Activated CD4-positive, alpha-beta T cell treated with anti-CD3 and anti-CD28 coated beads, Interleukin-2, amount 50 U/mL, for 16 hours (primary cell): ENCODE measurements at places on chromosomes 1 and 21.
A peak's percentile ranks its signal among the peaks of the same experiment; 100 is the strongest.

GRCh38 chr1:80656014-80656636 is 1144.6 kb upstream of the ADGRL2 start:
- DNase-seq, result no peak

GRCh38 chr21:33189824-33190223 is 39.9 kb upstream of the IFNAR2 start:
- DNase-seq, result no peak

DNA sequence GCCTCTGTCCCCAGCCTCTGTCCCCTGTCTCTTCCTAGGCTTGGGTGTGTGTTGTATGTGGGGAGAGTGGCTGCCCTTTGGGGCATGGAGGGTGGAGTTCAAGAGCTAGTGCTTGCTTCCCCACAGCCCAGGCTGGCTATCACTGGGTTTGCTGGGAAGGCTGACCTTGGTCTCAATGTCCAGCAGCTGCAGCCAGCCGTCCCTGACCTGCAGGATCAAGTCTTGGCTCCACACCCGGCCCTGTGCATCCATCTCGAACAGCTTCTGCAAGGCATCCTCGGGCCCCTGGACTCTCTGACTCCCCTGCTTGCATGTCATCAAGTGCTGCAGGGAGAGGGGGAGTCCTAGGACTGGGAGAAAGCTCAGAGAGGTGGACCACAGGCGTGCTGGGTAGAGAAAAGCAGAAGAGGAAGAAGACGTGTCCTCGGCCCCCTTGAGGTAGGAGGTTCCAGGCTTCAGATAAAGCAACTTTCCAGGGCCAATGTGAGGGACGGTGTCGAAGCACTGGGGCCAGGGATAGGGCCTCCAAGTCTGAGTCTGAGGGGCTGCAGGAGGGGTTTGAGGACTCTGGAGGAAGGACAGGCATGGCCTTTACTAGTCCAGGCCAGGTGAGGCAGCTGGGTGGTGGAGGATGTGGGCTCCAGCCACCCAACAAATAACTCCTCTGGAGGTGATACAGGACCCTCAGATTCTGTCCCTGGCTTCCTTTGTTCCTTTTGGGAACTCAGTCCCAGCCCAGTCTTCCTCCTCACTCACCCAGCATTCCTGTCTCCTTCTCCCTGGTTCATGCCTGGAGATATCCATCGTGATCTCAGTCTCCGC is 4.0 kb downstream of the EPS8L3 start:
- no peak for DNase-seq

GRCh38 chr1:156692925-156693847 is 12.2 kb downstream of the CRABP2 start:
- no peak for DNase-seq

GRCh38 chr1:201391651-201392511 is 7.2 kb downstream of the LAD1 start:
- DNase-seq, result no peak

DNA sequence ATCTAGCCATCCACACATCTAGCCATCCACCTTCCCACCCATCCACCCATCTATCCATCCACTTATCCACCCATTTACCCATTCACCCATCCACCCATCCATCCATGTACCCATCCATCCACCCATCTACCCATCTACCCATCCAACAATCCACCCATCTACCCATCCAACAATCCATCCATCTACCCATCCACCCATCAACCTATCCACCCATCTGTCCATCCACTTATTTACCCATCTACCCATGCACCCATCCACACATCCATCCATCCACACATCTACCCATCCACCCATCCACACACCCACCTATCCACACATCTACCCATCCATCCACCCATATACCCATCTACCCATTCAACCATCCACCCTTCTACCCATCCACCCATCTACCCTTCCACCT is 238.4 kb downstream of the DYRK1A start:
- no peak for DNase-seq

DNA sequence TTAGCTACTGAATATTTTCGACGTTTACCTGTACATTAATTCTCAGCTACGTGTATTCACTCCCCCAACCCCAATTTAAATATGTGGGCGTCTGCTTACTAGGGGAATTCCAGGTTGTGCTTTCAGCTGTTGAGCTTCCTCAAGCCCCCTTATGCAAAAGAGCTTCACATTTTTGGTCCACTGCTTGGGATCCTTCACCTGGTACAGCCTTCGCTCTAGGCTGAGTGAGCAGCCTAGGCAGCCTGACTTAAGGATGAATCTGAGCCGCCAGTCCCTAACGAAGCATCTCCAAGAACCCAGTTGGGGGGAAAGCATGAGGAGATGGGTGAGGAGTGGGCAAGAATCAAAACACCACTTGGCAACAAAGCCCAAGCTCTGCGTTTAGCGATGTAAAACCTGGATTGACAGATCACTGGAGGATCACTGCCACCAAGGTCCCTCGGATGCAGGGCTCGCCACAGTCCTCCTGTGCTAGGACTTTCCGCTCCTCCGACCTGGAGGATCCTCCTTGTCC is 674 bp downstream of the BCL10 start:
- no peak for DNase-seq

GRCh38 chr1:60431593-60431992 is 358.0 kb upstream of the C1orf87 start:
- DNase-seq, result no peak

DNA sequence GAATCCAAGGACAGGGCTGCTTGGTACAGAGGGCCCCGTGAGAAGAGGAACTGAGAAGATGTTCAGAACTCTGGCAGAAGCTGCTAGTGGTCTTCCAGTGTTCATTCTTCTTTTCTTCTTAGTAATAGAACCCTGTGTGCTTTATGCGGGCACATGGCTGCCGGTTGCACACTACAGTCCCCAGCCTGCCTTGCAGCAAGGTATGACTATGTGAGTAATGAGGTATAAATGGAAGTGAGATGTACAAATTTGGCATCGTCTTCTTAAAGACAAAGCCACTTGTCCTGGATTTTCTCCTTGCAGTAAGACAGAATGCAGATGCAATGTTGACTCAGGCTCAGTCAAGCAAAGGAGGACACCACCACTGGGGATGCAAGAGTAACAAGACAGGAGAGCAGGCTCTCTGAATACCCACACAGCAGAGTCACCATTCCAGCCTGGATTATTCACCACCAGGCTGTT is 15.0 kb upstream of the ATP1B1 start:
- DNase-seq, result no peak

- DNase-seq, result no peak
Observed at GRCh38 chr1:245014247-245015029, 140.3 kb upstream of the KIF26B start.

DNA sequence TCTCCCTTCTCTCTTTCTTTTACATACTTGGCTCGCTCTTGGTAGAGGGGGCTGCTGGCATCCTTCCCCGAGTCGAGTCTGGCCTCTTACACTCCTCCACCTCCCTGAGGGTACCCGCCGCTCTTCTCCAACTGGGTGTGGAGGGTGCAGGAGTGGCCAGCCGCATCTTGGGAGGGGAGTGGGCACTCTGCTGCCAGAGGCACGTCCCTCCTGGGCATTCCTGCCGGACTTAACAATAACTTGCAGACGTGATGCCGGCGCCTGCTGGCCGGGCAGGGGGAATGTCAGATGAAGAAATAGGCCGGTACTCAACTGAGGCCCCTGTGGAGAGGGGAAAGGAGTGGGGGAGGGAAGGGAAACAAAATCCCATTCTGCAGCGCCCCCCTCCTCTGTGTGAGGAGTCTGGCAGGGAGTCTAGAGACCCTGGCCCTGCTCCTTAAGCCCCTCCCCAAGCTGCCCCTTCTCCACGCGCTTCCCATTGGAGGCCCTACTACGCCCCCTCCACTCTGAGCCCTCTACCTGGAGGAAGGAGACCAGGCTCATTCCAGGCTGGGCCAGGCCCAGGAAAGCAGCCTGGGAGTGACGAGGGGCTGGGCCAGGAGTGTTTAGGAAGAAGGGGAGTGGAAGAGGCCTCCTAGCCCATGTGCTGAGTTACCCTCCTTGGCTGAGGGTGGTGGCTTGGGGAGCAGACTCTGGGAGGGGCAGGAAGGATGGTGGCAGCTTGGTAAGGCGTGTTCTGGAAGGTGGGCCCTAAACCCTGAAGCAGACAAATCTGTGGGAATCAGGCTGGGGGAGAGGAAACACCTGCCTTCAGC is 1.8 kb downstream of the ATP2B4 start:
- DNase-seq, result no peak

DNA sequence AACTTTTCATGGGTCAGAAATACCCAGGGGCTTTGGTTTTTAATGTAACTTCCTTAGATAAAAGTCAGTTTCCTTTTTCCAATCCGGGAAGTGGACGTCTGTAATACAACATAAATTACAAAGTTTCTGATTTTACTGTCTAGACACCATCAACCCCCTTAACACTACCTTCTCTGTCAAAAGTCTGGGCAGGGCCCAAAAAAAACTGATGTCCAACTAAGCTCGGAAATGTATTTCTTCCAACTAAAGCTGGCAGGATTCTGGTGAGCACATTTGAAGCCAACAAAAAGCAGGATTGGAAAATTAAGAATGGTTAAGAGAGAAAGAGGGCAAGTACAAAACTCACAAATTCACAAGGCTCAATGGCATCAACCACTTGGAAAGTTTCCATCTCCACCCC is 24.3 kb downstream of the DDAH1 start:
- DNase-seq, result no peak

GRCh38 chr21:24115141-24115540 is 1492.1 kb downstream of the MRPL39 start:
- DNase-seq, result no peak

DNA sequence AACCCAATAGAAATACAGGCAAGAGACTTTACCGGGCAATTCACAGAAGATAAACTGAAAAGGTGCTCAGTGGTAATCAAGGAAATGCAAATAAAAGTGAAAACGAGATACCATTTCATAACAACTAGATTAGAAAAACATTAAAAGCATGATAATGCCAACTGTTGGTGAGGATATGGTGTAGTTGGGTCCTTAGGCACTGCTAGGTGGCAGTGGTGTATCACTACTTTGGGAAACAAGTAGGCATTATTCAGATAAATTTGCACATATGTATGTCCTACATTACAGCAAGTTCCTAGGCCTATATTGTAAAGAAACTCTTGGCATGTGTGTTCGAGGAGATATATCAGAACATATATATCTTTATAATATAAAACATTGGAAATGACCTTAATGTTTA is 31.0 kb downstream of the AZIN2 start:
- no peak for DNase-seq

DNA sequence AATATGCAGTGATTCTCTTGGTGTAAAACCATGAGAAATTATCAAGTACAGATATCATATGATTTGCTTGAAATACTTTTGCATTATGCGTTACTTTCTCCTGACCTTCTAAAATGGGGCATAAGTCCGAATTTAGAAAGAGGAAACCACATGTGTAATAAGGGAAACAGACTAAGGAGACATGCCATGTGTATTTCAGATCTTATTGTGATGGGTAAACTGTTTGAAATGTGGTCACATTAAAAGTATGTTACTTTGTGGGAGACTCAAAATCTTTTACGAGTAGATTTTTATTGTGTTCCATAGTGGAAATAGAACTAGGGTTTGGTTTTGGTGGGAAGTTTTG is 173.0 kb downstream of the NFIA start:
- no peak for DNase-seq

DNA sequence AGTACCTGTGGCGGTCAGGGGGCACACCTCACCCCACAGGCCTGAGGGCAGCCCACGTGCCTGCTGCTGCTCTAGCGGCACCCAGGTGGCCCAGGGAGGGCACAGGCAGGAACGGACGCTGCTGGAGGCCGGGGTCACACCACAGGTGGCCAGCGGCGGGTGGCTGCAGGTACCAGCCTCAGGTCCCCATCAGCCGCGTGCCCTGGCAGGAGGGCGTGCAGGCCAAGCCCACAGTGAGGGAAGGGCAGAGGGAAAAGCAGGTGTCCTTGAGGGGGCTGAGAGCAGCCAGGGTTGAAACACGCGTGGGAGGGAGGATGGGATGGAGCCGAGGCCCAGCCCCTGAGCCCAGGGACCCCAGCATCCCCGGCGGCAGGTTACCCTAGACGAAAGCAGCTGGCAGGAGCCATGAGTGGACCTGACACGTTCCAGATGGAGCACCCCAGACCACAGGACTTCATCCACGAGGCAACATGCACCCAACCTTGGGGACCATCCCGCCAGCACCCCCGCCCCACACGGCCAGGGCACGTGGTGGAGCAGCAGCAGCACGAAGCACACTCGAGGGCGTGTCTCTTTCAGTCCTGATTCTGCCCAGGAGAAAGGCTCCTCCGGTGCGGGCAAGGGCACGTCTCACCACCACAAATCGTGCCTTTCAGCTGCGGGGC is 3.7 kb downstream of the SLC19A1 start:
- no peak for DNase-seq

GRCh38 chr1:247110627-247111258 is 6.6 kb upstream of the ZNF669 start:
- peak; percentile 50 for DNase-seq

DNA sequence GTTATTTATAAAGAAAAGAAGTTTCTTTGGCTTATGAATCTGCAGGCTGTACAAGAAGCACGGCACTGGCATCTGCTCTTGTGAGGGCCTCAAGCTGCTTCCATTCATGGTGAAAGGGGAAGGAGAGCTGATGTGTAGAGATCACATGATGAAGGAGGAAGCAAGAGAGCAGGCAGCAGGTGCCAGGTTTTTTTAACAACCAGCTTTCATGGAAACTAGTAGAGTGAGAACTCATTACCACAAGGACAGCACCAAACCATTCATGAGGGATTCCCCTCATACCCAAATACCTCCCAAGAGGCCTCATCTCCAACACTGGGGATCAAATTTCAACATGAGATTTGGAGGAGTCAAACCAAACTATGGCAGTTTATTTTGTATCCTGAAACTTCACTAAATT is 85.8 kb upstream of the CAMK1G start:
- no peak for DNase-seq

GRCh38 chr1:36248250-36248894 is 24.1 kb downstream of the THRAP3 start:
- peak; percentile 11 for DNase-seq

- peak; percentile 31 for DNase-seq
Observed at GRCh38 chr1:29379443-29380073, 143.2 kb downstream of the PTPRU start.

DNA sequence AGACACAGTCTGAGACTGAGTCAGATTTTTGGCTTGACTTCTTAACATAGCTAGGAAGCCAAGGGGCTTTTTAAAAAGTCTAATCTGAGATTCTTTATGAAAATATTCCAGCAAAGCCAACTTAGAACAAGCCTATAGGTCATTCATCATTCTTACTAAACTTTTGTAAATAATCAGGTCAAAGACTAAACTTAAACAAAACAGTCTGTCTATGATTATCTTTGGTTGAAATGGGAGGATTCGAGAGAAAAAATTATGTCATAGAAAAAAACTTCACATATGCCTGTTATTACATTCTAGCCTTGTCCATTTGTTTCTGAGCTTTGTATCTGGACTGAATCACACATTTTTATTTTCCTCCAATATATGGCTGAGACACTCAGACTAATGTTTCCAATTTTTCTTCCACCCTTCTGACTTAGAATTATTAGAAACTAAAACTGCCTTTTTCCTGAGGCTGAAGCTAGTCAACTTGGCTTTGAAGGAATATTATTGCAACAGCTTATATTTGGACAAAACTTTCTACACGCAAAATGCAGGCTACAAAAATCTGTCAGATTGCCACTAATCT is 83.3 kb downstream of the ETS2 start:
- DNase-seq, result no peak
